ENCODE measurements at places on chromosomes 7 and 10.

DNA sequence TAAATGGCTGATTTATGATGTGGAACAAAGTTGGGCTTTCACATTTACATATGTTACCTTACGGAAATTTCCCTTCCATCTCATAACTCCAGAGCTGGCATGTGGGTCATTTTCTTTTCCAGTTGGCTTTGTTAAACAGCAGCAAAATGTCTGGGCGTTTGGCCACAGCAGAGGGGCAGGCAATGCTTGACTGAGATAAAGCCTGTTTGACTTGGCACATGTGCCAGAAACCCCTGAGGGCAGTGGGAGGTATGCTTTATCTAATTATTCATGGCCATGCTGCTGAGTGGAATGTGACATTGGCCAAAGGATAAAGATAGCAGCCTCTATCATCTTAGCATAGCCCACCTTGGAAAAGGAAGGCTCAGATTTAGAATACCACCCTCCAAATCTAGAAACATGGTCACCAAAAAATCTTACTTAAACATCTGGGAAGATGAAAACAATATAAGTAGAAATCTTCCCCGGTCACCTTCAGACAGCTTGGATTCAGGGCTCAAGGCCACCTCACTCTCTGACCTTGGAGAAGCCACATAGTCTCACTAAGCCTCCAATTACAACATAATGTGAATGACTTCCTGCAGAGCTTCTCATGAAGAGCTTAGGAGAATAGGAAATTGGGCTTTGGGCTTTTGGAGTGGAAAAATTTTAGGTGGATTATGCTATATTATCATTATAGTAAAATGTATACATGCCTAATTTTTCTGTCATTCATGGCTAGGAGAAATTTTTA lies 101.5 kb downstream of the GRM3 start:
- DNase-seq, result no peak

DNA sequence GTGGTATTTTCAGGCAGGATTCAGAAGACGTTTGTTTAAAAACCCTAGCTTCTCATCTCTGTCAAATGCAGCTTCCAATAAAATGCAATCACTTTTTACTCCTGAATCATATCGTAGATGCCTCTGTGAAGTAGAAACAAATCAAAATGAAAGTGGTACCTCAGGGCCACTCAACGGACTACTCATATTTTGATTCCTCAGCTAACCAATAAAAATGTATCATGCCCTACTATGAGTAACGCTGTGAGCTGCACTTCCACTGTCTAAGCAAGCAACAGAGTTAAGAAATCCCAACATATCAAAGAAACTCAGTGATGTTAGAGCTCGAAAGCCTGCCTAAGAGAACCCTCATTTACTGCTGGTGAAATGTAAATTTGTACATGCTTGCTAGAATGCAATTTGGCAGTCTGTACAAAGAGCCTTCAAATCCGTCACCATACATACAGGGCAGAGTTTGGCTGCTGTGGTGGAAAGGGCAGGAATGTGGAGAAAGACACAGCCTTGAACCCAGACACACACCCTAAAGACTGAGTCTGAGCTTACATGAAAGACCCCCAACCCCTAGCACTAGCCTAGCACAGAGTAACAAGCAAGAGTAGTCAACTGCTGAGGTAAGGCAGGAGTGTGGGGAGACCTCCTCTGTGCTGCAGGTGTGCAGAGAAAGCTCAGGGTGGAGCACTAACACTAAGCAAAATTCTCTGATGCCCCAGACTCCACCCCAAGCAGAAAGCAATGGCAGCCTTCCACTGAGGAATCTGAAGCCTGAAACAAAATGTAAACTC lies 151.5 kb downstream of the ANK3 start:
- DNase-seq, result no peak

- no peak for DNase-seq
These were observed 46.6 kb downstream of the BPGM start for GRCh38 chr7:134693256-134693655.

- no peak for DNase-seq
These were observed 80.3 kb upstream of the SKAP2 start for GRCh38 chr7:26944501-26945358.

DNA sequence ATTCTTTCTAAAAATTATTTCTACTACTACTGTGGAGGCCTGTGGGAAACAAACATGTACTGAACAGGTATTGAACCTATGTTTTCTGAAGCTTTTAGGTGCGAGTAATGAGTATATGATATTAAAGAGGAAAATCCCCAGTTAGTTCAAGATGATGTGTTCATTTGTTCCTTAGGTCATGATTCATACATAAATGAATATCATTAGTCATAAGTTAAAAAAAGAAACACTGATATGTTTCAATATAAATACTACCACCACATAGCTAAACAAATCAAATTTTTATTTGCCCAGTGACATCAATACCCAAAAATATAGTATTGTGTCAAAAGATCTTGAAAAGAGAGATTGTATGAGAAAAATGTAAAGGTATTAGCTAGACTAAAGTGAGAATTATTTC lies 210.7 kb upstream of the GNAI1 start:
- DNase-seq, result no peak

DNA sequence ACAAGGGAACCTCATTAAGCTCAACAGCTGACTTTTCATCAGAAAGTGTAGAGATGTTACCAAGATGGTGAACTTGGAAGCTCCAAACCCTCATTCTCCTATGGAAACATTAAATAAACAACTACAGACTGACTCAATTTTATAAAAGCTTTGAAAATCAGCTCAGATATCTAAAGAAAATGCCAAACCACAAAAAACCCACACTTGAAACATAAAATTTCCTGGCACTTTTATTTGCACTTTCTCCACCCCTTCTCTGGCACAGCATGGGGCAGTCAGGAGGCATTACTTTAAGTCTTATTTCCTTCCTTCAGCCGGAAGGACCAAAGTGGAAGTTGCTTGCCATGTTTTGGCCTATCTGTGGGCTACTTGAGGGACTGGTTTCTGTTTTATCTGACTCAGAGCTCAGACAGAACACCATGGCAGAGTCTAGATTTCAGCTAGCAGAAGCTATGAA lies 114.7 kb downstream of the ODAD2 start:
- DNase-seq, result no peak

DNA sequence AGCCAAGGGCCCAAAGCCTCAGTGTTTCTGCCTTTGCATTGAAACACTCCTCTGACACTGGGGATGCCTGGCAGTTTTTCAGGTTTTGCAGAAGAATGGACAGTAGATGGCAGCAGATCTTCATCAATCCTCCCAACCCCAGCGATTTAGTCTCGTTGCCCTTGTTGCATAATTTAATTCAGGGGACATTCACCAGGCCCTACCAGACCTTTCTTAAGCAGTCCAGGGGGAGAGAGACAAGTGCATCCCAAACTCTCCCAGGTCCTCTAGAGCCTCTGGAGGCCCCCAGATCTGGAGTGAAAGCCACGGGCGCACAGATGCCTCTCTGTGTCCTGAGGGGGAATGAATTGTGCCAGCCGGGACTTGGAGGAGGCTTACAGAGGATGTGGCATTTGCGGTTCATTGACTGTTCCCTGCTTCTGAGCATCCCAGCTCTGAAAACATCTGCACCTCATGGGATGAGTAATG lies 29.6 kb downstream of the MINDY4 start:
- no peak for DNase-seq

GRCh38 chr7:135147899-135148721 lies at the start of gene TMEM140:
TSS of gene TMEM140 (plus strand) at chr7:135148072. CDS start at chr7:135164442, 16,370 bp downstream.
- DNase-seq, result no peak

DNA sequence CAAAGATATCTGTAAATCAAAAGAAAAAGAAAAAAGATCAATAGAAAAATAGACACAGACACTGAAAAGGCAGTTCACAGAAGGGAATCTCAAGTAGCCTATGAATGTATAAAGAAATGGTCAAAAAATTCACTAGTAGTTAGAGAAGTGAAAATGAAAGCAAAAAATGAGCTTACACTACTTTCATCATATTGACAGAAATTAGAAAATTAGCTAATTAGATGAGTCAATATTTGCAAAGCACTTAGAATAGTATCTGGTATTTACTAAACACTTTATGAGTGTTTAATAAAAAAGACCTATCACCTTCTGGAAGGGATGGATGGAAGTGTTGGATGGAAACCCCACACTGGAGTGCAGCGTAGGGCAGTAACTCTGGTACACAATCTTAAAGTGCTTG lies 1.7 kb upstream of the CFAP58 start:
- no peak for DNase-seq

GRCh38 chr7:76069238-76069638 lies 21.3 kb downstream of the MDH2 start:
- DNase-seq, result no peak

- DNase-seq, result peak; percentile 72
These were observed at the start of gene TYSND1 for GRCh38 chr10:70146489-70147258. TSS of gene TYSND1 (minus strand) at chr10:70146700. CDS start at chr10:70146586, 114 bp downstream.

DNA sequence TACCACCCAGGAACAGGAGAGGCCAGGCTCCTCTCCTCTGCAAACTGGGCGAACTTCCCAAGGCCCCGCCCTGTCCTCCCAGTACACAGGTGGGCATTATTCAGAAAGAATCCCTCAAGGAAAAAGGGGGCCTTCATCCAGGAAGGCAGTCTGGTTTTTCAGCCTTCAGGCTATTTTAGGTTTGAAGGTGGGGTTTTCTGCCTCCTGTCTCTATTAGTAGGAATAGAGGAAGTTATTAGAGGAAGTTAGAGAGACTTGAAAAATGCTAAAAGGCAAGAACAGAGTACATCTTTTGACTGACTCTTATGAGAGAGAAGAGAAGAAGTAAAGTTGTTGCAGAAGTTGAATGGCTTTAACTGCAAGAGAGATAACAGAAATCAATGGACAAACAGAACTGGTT lies 250.9 kb upstream of the SORCS1 start:
- no peak for DNase-seq

- no peak for DNase-seq
These were observed 34.0 kb upstream of the DLD start for GRCh38 chr7:107856806-107857540.

DNA sequence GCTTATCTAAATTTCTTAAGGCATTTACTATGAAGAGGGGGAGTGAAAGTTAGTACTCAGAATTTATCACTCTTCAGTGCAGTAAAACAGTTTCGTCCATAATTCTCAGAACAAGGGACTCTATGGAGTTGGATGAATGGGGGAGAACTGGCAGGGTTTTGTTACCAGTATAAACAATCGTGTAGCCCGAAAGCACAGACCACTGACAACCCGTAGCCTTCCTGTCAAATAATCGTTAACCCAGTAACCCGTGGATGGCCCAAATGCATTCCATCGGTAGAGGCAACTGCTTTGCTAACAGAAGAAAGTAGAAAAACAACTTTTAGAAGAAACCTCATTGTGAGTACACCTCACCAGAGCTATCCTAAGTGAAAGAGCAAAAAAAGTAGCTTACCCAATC lies 583.9 kb downstream of the NXPH1 start:
- no peak for DNase-seq

- DNase-seq, result no peak
These were observed 25.1 kb downstream of the NRP1 start for GRCh38 chr10:33309406-33309805.

- DNase-seq, result peak; percentile 27
These were observed 844 bp upstream of the KAT6B start for GRCh38 chr10:74825371-74826141.

GRCh38 chr10:125172694-125173093 lies 12.3 kb upstream of the CTBP2 start:
- no peak for DNase-seq

DNA sequence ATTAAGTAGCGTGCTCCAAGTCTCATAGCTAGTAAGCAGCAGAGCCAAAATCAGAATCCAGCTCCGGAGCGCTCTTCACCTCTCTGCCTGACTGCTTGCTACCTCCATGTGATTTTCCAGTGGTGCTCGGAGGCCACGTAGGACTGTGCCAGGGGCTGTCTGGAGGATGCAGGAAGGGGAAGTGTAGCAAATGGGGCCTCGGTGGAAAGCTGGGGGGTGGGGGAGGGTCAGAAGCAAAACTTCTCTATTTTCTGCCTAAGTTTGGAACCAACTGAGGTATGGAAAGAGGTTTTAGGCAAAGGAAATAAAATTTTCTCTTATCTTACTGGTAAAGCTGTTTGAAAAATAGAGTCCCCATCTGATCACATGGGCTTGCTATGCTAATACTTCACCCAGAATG lies 108.7 kb downstream of the TBXAS1 start:
- DNase-seq, result no peak

GRCh38 chr10:49252313-49253034 lies 46.5 kb upstream of the C10orf71 start:
- DNase-seq, result no peak
